Fibroblast of skin of right quadriceps (primary cell): ENCODE measurements at places on chromosomes 12 and 14.
A peak's percentile ranks its signal among the peaks of the same experiment; 100 is the strongest.

DNA sequence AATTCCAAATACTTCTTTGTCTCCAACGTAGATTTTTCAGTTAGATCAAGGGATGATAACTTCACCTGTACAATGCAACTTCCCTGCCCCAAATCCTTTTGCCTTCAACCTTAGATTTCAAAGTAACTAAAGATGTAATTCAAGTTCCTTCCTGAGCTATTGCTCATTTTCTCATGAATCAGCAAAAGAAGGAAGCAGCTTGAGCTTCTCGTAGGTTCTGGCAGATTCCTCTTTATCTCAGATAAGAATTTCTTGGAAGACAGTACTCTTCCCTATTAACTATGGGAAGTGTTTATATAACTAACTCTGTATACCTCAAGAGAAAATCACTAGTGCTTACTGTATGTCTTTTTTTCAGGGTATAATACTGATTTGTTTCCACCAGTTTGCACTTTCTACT is 203.8 kb downstream of the RASSF9 start:
- DNase-seq = peak; percentile 20

DNA sequence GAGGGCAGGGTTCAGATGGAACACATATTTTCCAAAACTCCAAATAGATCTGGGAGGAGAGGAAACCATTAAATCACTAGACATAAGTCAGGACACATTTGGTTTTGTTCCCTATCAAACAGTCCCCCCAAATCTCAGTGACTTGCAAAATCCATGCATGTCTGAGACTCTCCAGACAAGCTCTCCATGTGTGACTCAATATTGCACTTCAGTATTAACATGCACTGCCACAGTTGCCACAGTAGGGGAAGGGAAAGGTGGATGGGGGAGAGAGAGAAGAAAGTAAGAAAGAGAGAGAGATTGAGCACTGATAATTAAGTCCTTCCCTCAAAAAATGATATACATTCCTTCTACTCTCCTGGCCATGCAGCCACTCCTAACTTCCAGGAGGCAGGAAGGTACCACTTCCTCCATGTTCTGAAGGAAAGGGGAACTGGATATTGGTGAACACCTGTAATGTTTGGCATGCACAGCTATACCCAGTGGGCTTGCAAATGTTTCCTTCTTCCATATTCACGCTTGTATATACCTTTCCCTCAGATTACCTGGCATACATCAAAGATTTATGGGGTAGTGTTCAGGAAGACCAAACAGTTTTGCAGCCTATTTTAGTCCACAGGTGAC is 310.0 kb downstream of the ZFP36L1 start:
- DNase-seq = no peak

DNA sequence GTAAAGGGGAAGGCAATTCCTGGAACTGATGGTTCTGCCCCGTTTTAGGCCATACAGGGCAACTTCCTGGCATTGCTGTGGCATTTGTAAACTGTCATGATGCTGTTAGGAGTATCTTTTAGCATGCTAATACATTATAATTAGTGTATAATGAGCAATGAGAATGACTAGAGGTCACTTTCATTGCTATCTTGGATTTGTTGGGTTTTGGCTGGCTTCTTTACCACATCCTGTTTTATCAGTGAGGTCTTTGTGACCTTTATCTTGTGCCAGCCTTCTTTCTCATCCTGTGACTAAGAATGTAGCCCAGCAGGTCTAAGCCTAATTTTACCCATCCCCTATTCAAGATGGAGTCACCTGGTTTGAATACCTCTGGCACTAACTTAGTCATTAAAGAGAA is 51.2 kb downstream of the TESPA1 start:
- peak; percentile 4 for DNase-seq

DNA sequence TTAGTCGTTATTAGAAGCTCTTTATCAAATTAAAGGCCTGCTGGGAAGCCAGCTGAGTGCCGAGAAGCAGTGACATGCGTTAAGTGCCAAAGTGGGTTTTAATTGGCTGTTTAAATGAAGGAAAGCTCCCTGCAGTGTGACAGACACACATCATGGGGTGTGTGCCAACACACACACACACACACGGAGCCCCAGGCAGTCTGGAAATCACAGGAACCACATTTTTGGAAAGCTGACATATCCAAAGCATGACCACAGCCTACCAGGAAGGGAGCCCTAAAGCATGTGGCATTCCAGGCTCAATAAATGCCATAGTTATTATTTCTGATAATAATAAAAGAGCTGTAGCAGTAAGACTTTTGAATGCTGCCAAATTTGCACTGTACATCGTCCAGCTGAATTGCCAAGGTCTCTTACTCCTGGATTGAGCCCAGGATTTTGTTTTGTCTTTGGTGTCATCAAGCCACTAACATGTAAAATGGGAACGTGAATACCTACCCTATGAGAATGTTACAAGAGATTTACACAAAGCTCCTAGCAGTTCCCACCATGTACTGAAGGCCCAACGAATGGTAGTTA is 135.1 kb downstream of the TMEM30B start:
- peak; percentile 93 for DNase-seq

- DNase-seq = peak; percentile 61
Measured at GRCh38 chr12:52865090-52865944, 16.5 kb upstream of the KRT78 start.

- DNase-seq = peak; percentile 32
Measured at GRCh38 chr14:22314183-22314820, 274.7 kb downstream of the DAD1 start.

- no peak for DNase-seq
Measured at GRCh38 chr14:77584809-77585208, 31.6 kb downstream of the SPTLC2 start.

GRCh38 chr14:72939630-72940029 is 13.4 kb downstream of the DCAF4 start:
- no peak for DNase-seq

- no peak for DNase-seq
Measured at GRCh38 chr12:46763230-46763629, 62.6 kb downstream of the SLC38A4 start.

DNA sequence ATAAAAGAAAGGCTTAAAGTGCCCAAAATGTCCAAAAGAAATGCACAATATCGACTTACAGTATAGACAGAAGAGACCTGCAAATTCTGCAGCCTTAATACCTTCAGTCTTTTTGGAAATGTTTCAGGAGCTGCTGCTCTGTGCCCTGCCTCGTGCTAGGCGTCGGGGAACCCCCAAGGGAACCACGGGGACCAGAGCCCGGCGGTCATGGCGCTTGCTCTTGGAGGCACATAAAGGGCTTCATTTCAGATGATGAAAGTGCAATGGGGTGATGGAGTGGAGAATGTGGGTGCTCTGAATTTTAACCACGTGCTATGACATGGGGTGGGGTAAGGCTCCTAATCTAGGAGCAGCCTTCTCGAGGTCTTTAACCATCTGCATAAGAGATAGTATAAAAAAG is 14.8 kb upstream of the AACS start:
- DNase-seq = no peak

- no peak for DNase-seq
Measured at GRCh38 chr12:118685983-118686607, 295.2 kb upstream of the SRRM4 start.

- DNase-seq = no peak
Measured at GRCh38 chr12:89354612-89355067, 2.3 kb upstream of the DUSP6 start.

DNA sequence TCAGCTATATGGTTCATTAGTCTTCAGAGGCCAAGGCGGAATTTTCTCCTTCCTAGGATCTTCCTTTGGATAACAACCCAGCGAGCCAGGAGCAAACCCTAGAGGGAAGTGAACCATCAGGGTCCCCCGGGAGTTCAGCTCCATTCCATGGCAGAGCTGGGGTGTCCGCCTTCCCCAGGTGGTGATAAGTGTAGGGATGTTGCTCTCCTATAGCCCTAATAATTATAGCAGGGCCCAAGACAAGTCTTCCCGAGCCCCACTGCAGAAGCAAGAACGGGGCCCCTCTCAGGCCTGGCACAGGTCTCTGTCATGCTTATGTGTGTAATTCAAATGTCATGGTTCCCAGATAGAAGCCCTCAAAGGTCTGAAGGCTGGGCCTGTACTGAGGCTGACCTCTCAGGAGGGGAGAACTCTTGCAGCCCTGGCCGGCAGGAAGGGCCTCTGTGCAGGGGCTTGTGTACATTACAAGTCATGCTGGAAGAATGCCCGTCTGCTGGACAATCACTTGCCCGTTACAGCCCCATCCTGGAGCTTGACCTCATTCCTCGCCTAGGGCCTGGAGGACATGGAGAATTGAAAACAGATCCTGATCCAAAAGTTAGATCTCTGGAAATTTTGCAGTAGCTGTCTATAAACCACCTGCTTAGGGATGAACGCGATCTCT is 17.3 kb downstream of the LRTM2 start:
- no peak for DNase-seq

GRCh38 chr14:99572173-99572999 is 31.6 kb downstream of the CCDC85C start:
- DNase-seq = no peak

- DNase-seq = peak; percentile 45
Measured at GRCh38 chr14:28754209-28754985, 12.2 kb upstream of the FOXG1 start.

- DNase-seq = no peak
Measured at GRCh38 chr14:67721875-67722274, 20.2 kb downstream of the RDH12 start.

- DNase-seq = no peak
Measured at GRCh38 chr14:92443741-92444140, 69.8 kb upstream of the RIN3 start.

DNA sequence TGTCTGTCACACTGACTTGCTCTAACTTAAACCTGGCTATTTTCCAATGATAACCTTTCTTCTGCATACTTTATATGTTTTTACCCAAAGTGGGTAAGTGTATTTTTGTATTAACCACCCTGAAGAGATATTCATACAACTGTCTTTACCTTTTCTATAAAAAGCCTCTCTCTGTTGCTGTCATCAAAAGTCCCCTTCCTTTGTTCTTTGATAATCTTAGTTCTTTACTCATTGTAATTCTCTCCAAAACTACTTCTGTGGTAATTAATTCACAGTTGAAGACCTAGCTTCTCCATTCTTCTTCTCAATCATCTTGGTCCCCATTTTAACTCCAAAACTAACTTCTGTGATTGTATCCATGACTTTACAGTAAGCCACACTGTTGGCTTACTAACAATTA is 479.7 kb upstream of the MGAT4C start:
- no peak for DNase-seq

- no peak for DNase-seq
Measured at GRCh38 chr12:128111951-128112350, 155.0 kb upstream of the TMEM132C start.

GRCh38 chr12:115646210-115646609 is 631.3 kb downstream of the MED13L start:
- DNase-seq = no peak

DNA sequence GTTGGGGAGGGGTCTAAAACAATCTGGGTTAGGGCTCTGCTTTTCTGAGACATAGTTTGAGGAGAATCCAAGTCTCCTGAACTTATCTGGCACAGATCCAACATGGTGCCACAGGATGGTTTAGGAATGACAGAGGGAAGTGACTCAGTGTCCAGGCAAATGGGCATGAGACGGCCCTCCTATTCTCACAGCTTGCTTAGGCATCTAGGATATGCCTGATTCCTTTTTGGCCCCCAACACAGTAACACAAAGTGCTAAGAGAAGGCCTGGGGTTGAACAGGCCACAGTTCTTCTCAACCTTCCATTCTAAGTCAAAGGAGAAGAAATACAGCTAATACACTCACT is 117.7 kb downstream of the ZFP36L1 start:
- DNase-seq = no peak

DNA sequence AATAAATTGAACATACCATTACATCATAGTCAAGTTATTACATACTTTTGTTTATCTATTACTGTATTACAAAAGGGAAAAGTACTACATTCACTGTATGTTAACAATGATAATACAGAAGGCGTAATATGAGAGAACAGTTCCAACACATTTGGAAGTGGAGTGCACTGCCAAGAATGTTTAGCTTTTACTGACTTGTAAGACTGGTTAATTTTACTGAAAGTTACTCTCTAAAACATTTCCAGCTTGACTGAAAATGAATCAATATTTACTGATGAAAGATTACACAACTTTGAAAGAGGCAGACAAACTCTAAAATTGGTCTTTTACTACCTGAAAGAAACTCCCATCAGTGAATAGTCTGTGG is 728.5 kb downstream of the FSCB start:
- no peak for DNase-seq
